Activated CD4-positive, CD25-positive, alpha-beta regulatory T cell (primary cell): ENCODE measurements at places on chromosomes 3 and 15.

- no peak for DNase-seq
These were observed 10.6 kb downstream of the MAPKAPK3 start for GRCh38 chr3:50627407-50628051.

DNA sequence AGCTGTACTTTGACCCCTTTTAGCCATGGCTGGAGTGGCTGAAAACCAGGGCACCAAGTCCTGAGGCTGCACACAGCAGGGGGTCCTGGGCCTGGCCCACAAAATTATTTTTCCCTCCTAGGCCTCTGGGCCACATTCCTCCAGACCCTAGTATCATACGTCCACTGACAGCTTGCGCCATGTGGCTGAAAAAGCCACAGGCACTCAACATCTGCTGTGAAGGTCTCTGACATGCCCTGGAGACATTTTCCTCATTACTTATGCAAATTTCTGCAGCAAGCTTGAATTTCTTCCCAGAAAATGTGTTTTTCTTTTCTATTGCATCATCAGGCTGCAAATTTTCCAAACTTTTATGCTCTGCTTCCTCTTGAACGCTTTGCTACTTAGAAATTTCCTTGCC is 239.0 kb downstream of the SQOR start:
- DNase-seq = no peak

DNA sequence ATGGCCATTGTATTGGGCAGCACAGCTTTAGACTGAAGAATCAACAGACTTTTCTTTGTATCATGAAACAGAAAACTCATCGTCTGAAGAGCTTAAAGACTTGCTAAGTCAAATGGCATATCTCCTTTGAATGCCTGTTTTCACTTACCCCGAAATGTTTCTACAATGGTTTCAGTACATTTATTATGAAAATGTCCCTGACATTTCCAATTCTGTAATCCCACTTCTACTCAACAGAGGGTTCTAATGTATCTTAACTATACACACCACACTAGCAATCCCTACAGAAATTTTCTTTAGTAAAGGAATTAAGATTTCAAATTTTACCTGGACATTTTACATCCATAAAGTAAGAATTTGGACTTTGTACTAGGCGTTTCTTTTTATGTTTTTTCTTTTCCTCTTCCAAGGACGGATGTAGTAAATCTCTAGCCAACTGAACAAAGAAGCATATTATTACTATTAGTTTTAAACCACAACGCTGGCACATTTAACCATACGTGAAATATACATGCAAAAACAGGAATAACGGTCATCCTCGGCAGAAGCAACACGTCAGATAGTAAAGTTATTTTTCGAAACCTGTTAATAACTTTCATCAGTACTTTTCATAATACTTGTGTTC is 1.1 kb downstream of the RPS27L start:
- no peak for DNase-seq

- DNase-seq = no peak
These were observed 87.1 kb downstream of the PTPRG start for GRCh38 chr3:61648481-61648880.

DNA sequence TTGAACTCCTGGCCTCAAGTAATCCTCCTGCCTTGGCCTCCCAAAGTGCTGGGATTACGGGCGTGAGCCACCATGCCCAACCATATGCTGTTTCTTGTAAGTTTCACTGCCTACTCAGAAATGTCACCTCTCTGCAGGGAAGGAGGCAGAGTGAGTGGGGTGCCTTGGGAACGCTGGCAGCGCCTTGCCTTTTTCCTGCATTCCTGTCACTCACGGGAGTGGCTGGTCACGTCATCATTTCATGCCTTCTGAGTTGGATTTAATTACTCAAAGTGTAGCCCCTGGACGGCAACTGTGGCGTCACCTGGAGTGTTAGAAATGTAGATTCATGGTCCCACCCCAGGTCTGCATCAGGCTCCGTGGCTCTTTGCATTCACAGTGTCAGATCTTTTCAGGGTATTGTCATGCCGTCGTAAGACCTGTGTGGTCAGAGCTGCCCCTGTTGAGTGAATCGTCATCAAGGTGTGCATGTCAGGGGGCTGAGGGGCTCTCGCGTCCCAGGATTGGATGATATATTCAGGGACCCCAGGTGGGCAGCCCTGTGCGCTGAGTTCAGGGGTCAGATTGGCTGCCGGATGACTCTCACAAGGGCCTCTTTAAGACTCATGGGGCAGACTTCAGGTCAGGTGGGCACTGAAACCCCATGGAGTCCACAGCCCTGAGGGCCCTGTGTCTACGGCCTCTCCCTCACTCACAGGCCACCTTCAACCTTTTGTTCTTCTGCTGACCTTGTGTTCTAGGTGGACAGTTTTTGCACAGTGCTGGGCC is 65.9 kb upstream of the KLHL25 start:
- DNase-seq = no peak

DNA sequence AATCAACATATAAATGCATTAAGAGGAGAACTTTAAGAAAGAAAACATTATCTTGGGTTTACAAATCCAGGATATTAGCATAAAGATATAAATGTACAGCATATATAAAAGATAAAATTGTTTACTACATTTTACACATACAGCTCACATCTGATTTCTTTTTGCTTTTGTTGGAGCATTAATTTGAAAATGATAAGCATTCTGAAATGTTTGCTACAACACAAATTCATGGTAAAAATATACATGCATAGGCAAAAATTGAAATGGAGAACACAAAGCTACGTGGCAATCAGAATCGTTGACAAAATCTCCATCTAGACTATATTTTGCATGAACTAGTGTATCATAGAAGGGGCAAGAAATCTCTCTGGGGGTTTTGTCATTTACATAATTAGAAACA is 159.1 kb downstream of the TIGIT start:
- no peak for DNase-seq

GRCh38 chr3:149371001-149371722 is 6.3 kb downstream of the TM4SF1 start:
- DNase-seq = no peak

DNA sequence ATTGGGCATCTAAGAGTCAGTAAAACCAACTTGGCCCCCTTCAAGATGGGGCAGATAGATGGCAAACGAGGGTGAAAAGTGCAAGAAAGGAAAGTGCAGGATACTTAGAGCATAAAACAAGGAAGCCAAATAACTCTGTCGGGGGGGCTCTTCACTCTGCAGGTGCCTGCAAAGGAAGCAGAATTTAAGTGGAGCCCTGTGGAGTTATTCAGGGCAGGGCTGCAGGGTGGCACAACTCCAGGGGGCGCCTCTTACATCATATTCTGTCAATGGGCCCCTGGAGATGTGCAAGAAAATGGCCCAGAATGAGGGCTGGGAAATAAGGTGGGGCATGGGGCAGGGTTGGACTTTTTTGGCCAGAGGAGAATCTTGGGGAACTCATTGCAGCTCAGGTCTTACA is 69.7 kb downstream of the CD47 start:
- DNase-seq = no peak

DNA sequence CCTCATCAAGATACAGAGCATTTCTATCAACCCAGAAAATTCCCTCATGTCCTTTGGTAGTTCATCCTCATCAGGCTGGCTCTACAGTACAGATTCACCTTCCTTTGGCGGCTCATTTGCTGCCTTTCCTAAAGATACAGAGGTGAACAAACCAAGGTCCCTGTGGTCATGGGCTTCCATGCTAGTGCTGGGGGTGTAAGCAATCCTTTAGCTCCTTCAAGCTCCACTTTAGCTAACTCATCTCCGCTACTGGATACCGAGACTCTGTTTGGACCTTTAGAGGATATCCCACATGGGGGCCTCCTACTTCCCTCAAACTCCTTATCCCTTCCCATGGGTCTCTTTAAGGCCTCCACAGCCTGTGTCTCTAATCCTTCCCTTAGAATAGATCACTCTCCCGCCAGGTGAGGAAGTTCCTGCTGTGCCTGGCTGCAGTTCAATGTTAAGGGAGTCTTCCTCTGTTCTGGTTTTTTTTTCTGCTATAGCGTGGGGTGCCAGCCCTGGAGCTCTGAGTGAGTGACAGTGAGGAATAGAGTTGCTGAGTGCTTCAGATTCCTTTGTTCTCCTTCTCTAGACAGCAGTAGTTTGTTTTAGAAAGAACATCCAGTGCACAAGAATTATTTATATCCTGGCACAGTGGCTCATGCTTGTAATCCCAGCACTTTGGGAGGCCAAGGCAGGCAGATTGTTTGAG is 30.7 kb downstream of the CLEC3B start:
- no peak for DNase-seq

DNA sequence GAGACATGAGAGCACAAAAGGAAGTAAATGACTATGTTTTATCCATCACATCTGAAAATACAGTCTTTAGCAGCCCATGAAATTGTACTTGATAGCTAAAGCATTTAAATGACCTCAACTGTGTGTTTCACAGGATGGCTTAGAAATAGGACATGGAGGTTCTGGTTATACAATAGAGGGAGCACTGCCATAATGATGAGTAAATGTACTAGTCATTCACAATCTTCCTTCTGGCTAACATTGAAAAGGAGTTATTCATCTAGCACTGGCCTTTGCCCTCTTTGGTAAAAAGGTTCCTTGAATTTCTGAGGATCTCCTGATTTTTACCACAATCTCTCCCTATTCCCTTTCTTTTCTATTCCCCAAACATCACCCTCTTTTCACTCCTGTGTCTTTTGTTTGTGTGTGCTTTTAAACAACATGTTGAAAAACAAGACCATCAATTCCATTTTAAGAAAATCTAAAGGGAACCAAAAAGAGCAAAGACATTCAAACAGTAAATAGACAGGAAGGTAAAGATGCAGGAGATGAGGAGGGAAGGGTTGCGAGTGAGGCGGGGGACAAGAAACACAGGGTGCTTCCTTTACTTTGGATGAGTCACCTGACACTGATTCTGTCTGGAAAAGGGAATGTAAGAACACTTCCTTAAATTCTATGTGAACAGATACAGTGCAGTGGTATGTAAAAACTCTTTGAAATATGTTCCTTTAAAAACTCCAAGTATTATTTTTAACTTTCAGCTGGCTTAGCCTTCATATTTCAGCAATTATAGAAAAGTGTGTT is 619.0 kb downstream of the MECOM start:
- no peak for DNase-seq

DNA sequence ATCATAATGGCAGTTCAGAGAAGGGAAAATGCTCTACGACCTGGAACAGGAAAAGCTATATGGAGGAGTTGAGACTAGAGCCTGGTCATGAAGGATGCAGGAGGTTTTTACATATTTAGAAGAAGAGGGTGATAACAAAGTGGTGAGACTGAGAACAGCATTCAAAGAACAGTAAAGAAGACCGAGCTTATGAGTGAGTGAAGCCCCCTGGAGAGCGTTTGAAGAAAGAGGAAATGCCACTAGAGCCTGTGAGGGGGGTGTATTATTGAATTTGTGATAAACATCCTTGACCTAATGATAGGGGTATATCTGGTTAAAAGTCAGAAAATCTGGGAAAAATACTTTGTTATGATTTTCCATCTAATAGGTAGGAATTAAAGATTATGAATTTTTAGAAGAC is 4.2 kb downstream of the PARP9 start:
- no peak for DNase-seq

GRCh38 chr3:48663489-48664312 is 1.0 kb upstream of the CELSR3 start:
- peak; percentile 74 for DNase-seq

DNA sequence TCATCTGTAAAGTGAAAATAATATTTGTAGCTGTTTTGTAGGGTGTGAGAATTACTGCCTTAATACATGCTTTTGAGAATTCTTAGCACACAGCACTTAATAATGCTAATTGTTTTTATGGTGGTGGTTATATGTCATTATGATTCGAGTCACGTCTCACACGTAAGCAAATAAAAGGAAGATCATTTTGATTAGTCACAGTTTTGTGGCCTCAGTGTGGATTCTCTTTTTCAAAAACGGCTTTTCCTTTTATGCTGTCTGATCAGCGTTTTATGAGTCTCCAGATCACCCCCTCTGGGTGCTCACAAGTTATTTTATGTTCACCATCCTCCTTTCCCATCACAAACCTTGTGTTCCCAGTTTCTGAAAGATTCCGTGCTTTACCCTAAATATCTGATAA is 255.6 kb upstream of the CNTN4 start:
- no peak for DNase-seq

DNA sequence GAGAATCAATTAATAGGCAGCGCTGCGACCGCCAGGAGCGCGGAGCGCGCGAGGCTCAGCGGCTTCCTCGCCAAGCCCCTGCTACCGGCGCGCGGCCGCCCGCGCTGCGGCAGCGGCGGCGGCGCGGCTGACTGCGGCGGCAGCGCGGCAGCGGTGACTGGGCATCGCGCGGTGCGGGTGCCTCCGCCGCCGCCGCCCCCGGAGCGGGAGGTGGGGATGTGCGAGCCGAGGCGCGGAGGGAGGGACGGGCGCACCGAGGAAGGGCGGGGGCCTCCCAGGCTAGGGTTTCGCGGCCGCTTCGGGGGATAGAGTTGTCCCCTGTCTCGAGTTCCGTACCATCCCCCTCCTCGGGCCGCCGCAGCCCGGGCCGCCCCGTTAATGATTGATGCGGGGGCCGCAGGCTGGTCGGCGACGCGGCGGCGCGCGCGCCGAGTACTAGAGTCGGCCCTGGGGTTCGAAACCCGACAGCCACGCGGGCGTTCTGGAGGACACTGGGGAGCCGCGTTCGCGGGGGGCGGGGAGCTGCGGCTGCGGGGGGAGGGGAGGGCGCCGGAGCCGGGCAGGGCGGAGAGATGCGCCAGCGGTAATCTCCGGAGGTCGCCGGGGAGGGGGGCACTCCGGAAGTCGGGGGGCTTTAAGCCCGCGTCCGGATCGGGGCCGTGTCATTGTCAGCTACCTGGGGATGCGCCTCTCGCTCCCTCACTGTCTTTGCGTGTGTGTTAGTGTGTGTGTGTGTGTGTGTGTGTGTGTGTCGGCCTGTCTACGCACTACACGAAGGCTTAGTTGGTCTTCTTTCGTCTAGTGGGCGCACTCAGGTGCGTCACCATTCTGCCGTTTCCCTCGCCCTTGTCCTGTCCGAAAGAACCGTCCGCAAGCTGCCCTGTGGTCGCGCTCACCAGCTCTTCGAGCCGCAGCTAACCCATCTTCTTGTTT is at the start of gene PAQR9:
Gene PAQR9 (minus strand): TSS at position 159 of the 933 bp plus-strand sequence. CDS start 338 bp downstream, outside the sequence.
- no peak for DNase-seq

GRCh38 chr15:40313531-40314398 is 6.0 kb upstream of the PLCB2 start:
- DNase-seq = no peak

DNA sequence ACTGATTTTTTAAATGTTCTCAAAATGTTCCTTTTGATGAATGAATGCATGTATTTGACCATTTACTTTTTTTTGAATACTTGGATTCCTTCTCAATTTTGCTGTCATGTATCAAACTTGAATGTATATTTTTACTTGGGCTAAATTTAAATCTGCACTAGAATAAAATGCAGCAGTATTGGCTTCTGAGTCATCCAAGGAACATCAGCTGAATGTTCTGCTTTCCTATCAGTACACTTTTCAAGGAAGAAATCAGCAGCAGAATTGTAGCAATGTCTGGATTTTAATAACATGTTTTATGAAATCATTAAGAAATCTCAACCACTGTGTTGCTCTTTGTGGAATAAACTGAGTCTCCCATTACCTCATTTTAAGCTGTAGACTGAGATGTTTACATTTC is 57.0 kb upstream of the COL6A6 start:
- no peak for DNase-seq

- no peak for DNase-seq
These were observed 6.3 kb upstream of the ANPEP start for GRCh38 chr15:89820666-89821611.
